ENCODE measurements at places on chromosomes 12 and 14. TPM values are rescaled to one million over a fixed set of nuclear protein-coding genes. Genes with fewer than 3 reads are reported as not detected.
A peak's percentile ranks its signal among the peaks of the same experiment; 100 is the strongest.

Gene TAS2R30
- total RNA-seq, result 5.6 TPM

DNA sequence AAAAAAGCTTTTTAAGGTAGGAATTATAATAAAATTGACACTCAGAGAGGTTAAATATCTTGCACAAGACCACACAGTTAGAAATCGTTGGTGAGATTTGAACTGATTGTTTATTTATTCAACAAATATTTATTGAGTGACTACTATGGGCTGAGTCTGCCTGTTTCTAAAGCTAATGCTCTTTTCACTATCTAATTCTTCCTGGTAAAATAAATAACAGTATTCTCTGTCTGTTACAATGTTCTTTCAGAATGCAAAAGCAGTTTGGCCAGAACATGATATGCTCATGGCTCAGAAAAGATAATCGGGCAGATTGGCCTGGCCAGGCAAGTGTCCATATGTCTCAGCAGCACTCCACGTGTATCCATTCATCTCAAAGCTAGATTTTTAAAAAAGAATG, 82.0 kb downstream of the BTG1 start:
- no peak for DNase-seq

- no peak for DNase-seq
These were observed 213.6 kb downstream of the ERC1 start for GRCh38 chr12:1204581-1205121.

Gene INSM2
- total RNA-seq, result 0.10 TPM

- DNase-seq, result no peak
These were observed 307.2 kb downstream of the ADGRD1 start for GRCh38 chr12:131260954-131261353.

DNA sequence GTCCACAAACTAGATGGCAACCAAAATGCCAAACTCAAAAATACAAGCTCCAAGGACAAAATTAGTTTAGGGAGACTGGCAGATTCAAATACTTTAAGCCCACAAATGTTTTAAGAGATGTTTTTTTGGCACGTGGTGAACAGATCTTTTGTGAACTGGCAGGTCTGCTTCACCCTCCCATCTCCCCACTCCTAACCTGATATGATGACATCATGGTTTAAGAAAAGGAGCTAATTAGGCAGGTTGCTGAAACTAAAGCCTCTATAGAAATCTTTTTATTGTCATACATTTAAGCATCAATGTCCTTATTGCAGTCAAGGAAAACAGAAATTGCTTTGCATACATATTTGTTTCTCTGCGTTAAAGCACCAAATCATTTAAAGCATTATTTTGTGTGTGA, 5.8 kb downstream of the LRIG3 start:
- DNase-seq, result no peak

GRCh38 chr12:97274386-97274785, 188.2 kb upstream of the RMST start:
- no peak for DNase-seq

GRCh38 chr14:56590535-56590960, 10.9 kb downstream of the TMEM260 start:
- DNase-seq, result no peak

GRCh38 chr14:97196336-97196735, 399.2 kb downstream of the VRK1 start:
- no peak for DNase-seq

Gene TAS2R8
- total RNA-seq, result 0.24 TPM

DNA sequence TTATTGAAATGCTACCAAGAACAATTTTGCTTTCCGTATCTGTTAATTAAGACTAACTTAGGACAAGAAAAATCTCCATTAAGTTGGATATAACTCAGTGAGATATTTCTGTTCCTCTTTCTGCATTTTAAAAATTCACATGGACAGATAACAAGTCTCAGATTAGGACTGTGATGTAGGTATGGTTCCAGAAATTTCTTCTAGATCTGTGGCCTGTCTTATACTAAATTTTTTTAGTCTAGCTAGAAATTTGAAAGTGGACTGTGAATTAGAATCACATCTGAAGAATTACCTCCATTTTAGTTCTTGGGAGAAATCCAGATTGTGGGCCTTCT, 41.6 kb downstream of the USP15 start:
- no peak for DNase-seq

DNA sequence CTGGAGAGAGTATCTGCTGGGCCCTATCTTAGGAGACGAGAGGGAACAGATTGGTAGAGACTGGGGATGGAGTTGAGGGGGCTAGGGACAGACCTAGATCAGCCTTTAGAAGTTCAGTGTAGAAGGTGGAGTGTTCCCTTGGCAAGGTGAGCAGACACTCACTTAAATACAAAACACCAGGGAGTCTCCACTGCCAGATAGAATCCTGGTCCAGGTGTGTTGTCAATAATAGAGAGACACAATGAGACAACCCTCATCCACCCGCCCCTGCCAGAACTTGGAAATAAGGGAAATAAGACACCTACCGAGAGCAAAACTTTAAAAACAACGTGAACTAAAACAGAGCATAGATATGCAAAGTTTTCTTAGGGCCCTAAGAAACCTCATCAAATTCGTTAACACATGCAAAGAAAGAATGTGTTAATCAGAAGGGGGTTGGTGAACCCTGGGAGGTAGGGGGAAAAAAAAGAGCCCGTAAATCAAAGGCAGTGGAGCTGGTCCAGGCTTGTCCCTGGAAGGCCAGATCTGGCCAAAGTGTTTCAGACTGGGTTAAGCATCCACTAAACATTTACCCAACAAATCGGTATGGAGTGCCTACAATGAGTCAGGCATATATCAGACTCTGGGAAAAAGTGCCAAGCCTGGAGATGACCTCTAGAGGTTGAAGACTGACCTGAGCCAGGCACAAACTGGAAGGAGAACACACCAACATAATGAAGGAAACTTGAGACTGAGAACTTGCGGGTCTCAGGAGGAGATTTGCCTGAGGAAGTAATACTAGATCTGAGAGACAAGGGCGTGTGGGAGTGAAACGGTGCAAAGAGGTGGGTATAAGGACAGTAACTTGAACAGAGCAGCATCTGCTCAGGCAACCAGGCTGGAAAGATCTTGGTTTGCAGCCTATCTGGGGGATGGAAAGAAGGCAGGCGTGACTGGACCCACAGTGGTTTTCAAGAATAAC, 37.0 kb upstream of the OTX2 start:
- DNase-seq, result no peak

- DNase-seq, result no peak
These were observed 22.1 kb upstream of the NINJ2 start for GRCh38 chr12:685388-685787.

DNA sequence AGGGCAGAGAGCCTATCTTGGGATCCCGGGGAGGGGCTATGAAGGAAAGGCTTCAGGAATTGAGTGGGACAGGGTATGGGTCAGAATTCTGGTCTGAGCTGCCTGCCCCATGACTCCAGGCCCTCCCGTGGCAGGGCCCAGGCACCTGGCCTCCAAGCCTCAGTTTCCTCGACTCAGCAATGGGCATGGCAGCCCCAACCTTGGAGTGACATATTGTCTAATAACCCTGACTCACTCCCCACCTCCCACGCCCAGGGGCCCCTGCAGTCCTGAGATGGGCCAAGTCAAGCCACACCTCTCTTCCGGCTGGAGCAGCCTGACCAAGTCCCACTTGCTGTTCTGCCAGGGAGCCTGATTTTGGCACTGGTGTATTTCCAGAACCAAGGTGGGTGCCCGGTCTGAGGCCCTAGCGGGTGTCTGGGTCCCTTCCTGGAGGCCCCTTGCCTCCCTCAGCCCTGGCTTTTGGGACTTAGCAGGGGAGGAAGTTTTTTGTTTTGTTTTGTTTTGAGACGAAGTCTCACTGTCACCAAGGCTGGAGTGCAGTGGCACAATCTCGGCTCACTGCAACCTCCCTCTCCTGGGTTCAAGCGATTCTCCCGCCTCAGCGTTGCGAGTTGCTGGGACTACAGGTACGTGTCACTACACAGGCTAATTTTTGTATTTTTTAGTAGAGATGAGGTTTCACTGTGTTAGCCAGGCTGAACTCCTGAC, 40.3 kb upstream of the RCOR1 start:
- no peak for DNase-seq

Gene CD9
- 6.0 TPM for total RNA-seq

DNA sequence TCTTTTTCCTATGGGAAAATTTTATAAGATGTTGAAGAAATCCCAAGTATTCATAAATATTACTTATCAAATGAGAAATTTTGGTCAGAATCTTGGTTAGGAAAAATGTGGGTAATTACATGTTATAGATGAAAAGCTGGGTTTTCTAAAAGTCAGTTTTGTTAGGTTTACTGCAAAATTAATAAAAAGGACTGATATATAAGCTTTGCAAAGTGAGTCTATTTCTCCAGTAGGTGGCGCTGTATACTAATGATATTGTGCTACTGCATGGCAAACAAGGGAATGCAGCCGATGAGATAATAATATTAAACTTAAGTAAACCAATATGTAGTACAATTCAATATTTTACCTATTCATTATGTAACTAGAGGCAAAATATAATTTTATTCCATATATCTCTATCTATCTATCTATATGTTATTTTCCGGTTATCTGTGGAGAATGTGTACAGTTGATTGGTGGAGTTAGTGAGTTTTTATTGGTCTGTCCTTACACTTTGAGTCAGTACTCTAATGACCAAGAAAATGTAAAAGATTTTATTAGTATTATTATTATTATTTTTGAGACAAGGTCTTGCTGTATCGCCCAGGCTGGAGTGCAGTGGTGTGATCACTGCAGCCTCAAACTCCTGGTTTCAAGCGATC, 32.9 kb downstream of the MIPOL1 start:
- no peak for DNase-seq

DNA sequence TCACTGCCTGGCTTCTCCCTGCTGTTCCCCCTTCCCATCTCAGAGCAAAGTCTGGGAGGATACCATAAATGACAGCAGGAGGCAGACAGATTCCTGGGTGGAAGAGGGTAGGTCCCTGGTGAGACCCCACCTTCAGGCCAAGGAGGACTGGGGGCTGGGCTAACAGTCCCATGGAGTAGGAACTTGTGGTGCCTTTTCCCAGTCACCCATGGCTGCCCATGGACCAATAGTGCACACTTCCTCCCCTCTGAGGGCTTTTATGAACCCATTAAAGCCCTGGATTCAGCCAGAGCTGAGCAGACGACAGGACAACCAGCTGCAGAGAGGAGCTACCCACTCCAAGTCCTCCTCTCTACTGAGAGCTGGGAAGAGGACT, 36.6 kb upstream of the OR5AU1 start:
- DNase-seq, result no peak

Gene KRT83
- not detected for total RNA-seq

Gene CCDC196
- total RNA-seq, result not detected

DNA sequence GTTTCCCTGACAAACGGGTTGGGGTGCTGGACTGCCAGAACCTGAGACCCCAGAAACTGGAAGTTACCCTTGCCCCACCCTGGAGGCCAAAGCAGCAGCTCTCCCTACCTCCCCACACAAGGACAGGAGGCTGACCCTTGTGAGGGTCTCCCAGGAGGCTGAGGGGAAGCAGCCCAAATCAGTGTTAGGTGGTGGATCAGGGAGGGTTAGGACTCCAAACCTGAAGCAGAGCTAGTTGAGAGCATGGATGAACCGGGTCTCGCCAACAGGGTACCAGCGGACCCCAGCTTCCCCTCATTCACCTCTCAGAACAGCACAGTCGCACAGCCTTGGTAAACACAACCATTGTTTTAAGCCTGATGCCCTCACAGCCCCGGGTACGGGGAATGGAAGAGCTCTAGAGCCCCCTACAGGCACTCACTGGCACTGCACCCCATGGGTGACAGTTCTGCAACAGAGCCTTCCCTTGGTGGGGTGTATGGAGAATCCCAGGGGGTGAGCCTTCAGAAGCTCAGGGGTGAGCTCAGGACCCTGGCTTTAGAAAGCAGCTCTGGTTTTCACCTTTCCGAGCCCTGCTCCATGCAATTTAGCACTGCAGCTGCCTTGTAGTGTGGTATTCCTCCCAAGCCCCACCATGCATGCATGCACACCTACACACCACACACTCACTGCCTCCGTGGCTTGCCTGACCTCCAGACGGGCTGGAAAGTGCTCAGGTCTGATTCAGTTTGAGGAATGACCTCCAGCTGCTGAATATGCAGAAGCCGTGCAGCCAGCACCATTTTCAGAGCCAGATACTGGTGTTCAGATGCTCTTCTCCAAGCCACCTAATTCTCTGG, 11.2 kb downstream of the ESRRB start:
- DNase-seq, result peak; percentile 68

DNA sequence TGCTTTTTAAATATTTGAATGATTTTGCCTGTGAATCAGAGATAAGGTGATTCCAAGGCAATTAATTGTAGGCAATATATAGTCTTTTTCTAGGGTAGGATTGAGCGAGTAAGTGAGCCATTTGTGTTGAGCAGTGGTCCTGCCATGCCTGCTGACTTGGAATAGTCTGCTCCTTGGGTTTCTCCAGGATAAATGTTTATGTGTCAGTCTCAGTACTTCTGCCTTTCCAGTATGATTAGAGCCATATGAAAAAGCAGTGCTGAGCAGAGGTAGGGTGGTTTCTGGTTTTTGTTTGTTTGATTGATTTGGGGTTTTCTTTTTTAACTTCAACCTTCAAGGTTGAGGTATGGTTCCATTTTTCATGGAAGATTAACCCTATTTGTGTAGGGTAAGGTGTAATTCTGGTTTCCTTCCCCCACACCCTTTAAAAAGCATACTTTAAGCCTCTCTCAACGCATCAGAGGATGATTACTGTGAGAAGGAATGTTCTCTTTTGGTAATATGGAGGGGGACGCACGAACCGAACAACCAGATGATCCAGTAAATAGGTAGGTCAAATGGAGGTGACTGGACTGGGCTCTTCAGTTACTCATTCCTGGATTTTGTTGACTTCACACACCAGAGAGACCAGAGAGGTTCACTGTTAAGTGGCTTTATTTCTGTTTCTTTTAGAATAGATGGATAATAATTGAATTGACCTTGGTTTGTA, 22.7 kb downstream of the FRMD6 start:
- no peak for DNase-seq

Gene CCDC175
- 0.20 TPM for total RNA-seq

DNA sequence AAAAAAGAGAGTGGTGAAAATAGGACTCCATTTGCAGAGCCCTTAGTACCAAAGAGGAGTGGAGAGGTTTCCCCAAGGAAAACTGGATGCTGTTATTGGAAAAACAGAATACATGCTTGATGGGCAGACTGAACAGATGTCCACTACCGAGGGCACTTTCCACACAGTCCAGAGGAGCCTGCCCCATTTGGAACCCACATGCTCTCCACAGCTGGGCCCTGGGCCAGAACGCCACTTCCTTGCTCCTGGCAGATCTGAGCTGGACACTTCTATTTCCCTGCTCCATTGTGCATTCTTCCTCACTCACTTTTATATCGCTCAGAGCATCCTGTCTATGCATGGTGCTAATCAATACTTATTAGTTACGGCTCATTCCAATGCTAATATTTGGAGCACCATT, 249.9 kb downstream of the SLC15A4 start:
- DNase-seq, result no peak

All from progenitor cell of endocrine pancreas (in vitro differentiated cells).